ENCODE measurements at places on chromosomes 1 and 21.

DNA sequence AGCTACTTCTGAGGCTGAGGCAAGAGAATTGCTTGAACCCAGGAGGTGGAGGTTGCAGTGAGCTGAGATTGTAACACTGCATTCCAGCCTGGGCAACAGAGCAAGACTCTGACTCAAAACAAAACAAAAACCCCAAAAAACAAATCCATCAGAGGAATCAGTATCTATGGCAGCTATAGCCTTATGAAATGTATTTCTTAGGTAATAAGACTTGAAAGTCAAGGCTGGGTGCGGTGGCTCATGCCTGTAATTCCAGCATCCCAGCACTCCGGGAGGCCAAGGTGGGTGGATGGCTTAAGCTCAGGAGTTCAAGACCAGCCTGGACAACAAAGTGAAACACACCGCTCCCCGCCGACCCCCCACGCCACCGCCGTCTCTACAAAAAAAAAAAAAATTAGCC lies 31.1 kb upstream of the EYA3 start:
- DNase-seq: no peak

DNA sequence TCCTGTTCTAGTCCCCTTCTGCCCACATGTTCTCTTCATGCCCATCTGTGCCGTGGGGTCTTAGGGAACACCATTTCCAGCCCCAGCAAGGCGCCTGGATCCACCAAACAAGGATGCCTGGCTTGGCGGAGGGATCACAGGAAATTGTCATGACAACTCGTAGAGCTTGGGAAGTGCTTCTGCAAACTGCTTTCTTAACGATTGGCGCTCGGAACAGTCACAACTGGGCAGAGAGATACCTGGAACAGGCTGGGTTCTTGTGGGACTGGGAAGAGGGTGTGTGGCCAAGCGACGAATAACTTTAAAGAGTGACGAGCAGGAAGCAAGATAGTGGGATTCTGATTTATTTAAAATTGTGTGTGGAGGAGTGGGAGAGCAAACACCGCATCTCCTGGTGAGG lies 329.8 kb downstream of the RPS6KC1 start:
- DNase-seq: no peak

GRCh38 chr1:114003431-114003830 lies 24.2 kb downstream of the OLFML3 start:
- no peak for DNase-seq

DNA sequence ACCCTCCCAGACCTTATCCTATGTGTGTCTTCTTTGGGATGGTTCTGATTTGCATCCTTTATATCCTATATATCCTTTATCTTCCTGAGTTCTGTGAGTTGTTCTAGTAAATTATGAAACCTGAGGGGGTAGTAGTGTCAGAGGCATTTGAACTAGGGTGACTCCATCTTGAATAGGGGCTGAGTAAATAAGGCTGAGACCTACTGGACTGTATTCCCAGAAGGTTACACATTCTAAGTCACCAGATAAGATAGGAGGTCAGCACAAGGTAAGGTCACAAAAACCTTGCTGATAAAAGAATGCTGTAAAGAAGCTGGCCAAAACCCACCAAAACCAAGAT lies 50.6 kb downstream of the SUSD4 start:
- DNase-seq: no peak

- no peak for DNase-seq
Observed at GRCh38 chr1:33819913-33820311, 44.0 kb upstream of the HMGB4 start.

DNA sequence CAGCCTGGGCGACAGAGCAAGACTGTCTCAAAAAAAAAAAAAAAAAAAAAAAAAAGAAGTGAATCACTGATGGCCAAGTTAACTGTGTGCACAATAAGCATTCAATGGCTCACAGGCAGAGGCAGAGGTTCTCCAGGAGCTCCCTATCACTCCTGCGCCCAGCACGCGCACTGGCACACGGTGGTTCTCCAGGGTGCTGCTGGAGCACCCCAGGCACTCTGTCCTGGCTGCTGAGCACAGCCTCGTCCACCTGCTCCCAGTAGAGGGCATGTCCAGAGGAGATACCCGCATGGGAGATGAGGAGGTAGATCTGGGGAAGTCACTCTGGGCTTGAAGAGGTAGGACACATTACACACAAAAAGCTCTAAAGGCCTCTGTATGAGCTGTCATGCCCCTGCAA lies 21.5 kb upstream of the NUP133 start:
- DNase-seq: no peak

DNA sequence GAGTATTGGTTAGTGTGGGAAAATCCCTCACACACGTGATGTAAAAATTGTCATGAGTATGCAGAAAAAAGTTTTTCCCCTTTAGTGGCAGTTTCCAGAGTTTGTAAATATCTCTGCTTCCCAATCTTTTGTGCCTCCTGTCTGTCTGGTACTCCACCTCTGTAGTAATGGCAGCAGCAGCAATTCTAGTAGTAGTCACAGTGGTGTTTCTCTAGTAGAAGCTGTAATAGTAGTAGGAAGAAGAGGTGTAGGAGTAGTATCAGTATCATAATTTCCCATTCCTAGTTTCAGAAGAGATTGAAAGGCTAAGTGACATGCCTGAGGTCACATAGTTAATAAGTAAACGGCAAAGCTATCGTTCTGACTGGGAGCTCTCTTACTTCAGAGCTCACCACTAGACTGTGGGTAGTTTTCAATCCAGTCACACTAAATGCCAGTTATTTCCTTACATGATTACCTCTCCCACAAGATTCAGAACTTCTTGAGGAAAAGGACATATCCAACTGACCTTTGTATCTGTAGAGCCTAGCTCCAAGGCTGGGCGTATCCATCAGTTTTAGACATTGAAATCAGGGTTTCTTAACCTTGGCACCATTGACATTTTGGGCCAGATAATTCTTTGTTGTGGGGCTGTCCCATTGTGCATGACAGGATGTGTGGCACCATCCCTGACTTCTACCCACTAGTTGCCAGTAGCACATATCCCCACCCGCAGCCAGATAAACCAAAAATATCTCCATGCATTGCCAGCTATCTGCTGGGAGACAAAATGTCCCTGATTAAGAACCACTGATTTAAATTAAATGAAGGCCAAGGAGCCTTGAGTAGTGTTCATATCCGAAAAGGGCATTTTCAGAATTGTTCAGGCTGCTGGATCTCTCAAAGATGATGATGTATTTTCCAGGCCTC lies 135.9 kb downstream of the FGGY start:
- no peak for DNase-seq
